Right cardiac atrium (tissue), 5 donors: ENCODE measurements at places on chromosomes 11 and 22.

- DNase-seq = no peak
Observed at GRCh38 chr11:31160504-31161422, 208.8 kb downstream of the DCDC1 start.

- DNase-seq = no peak
Observed at GRCh38 chr11:109026891-109027489, 362.1 kb downstream of the DDX10 start.

DNA sequence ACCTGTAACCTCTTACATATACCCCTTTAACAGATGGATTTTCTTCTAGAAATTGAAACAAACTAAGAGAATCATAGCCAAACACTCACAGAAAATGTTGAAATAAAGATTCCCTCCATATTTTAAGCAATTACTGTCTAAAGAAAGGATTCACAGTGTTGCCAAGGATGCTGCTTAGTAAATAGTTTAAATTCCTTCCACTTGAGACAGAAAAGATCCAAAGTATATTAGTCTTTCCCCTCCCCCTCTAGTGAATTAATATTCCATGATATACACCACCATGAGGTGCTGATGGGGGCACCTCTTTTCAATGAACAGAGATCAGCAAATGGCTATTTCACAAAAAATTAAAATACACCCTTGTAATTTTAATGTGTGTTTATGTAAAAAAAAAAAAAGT is 186.8 kb downstream of the SOX6 start:
- no peak for DNase-seq

DNA sequence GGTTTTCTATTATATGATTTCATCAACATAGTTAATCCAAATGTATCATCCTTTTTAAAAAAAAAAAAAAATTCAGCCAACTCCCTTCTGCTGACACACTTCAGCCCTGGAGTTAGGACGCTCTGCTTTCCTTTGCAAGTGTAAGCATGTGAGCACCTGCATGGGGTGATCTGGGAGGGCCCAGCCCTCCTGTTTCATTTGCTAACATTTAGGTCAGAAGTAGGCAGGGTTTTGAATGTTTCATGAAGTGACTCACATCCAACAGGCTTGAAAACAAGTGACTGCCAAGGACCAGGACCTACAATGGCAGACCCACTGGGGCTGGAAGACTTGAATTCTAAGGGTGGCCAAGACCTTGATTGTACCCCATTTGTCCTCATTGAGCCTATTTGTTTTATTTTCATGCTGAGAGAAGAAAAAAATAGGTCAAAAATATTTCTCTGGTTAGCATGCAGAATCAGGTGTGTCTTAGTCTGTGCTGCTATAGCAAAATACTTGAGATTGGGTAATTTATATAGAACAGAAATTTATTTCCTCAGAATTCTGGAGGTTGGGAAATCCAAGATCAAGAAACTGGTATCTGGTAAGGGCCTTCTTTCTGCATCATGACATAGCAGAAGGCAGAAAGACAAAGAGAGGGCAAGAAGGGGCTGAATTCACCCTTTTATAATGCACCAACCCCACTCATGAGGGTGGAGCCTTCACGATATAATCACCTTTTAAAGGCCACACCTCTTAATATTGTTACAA is 137.6 kb downstream of the CD44 start:
- DNase-seq = no peak
